ENCODE measurements at places on chromosomes 3 and 15.

DNA sequence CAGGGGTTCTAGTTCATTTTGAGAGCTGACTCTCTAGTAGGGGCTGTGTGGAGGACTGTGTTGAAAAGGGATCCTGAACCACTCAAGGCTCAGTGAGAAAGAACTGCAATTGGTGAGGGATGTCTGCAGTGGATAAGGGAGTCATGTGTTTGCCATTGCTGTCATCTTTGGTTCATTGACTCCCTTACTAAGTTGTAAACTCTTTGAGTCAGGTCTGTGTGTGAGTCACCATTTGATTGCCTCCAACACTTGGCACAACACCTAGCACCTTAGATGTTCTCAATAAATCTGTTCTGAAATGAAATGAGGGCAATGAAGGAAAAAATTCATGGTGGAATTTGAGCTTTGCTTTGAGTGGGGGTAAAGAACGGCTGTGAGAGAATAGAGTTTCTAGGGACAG, 51.7 kb downstream of the PLS1 start:
- no peak for DNase-seq

DNA sequence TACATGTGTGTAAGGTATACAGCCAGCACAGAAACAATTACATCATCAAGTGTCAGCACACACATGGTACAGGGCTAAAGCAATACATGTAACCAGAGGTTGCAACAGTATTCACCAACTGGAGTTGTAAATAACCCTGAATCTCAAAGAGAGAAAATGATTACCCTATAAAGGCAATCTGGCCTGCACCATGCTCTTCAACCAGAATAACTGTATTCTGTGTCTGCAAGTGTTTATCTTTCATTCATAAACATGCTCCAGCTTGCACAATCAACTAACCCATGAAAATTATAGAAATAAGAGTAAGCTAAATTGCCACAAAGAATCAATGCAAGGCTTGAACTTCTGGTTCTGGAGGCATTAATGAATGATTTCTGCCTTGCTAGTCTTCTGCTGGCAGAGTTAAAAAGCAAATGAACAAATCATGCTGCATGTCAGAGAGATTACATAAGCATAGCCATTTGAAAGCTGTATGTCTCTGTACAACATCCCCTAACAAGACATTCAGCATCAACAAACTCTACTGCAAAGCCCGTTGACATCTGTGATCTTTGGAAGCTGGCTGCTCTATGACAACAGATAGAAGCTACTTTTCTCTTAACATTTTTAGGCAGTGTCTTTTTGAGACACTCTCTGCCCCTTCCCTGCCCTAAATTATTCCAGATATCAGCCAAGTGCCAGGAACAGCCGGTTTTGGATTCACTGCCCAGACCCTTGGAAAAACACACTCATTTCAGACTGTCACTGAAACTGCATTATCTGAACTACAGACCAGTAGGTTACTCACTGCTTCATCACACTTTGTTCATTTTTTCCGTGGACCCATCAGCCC, 871.0 kb downstream of the OTOL1 start:
- DNase-seq, result no peak

- no peak for DNase-seq
These were observed 249.7 kb downstream of the KCNMB2 start for GRCh38 chr3:178785961-178786360.

DNA sequence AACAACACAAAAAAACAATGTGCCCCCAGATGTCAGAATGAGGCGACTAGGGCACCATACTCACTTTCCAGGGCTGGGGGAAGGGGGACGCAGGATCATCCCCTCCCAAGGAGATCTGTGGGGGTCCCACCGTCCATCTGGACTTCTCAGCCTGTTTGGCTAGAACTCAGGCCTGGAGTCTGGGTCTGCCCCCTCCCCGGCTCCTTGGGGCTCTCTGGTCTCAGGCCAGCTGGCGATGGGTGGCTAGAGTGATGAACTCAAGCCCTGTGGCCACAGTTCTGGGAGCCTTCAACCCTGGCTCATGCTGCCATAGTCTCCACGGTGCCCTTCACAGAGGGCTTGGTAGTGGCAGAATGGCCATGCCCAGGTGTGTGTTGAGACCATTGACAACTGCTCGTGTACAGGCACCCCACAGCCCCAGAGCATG, 13.6 kb downstream of the ZBTB47 start:
- no peak for DNase-seq

DNA sequence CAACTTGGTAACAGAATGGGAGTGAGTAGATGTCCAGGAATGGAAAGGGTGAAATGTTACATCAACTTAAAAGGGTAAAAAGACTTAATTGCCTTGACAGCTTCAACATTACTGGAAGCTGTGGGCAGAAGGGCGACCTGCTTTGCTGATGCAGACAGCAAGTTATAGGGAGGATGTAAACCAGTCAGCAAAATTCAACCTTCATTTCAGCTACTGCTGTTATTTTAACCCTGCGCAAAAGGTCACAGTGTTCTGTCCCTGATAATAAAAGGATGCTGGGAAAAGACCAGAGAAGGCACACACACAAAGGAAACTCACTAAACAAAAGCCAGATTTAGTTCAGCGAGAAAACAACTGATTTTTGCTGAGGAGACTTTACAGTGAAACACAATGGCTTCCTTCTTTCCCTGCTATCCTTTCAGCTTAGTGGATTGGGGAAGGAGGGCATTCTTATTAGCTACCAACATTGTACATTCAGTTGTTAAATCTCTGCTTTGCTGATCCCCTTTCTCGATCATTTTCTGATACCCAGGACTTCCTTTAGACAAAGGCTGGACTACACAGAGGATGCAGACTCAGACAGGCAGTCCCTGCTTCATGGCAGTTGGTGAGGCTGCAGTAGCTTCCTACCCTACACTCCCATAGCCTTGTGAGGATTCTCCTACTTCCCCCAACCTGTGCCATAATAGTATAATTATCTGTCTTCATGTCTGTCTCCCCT, 62.0 kb downstream of the P3H2 start:
- no peak for DNase-seq

GRCh38 chr3:120524171-120524923, 71.8 kb upstream of the NDUFB4 start:
- no peak for DNase-seq

GRCh38 chr3:69368129-69368741, 17.7 kb downstream of the FRMD4B start:
- DNase-seq, result no peak

DNA sequence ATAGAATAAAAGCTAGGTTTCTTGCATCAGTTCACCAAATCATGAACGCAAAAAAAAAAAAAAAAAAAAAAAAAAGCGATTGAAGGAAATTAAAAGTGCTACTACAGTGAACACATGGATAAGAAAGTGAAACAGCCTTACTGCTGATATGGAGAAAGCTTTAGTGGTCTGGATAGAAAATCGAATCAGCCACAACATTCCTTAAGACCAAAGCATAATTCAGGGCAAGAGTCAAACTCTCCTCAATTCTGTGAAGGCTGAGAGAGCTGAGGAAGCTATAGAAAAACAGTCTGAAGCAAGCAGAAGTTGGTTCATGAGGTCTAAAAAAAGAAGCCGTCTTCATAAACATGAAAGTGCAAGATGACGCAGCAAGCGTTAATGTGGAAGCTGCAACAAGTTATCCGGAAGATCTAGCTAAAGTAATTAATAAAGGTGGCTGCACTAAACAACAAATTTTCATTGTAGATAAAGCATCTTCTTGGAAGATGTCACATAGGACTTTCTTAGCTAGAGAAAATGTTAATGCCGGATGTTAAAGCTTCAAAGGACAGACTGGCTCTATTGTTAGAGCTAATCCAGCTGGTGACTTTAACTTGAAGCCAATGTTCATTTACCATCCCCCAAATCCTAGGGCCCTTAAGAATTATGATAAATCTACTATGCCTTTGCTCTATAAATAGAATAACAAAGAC, 19.2 kb downstream of the P3H2 start:
- DNase-seq, result no peak
